ENCODE measurements at places on chromosomes 13 and 19. TPM values are rescaled to one million over a fixed set of nuclear protein-coding genes. Genes with fewer than 3 reads are reported as not detected.

TEX26 gene
- not detected for total RNA-seq

ZNF543 gene
- total RNA-seq: 7.5 TPM

ZNF682 gene
- total RNA-seq: 3.3 TPM

PSG7 gene
- not detected for total RNA-seq

ATP1A3 gene
- 165 TPM for total RNA-seq

NCAN gene
- not detected for total RNA-seq

SETDB2 gene
- total RNA-seq: 12.9 TPM

ZNF626 gene
- total RNA-seq: 9.6 TPM

ZNF665 gene
- 0.68 TPM for total RNA-seq

DNA sequence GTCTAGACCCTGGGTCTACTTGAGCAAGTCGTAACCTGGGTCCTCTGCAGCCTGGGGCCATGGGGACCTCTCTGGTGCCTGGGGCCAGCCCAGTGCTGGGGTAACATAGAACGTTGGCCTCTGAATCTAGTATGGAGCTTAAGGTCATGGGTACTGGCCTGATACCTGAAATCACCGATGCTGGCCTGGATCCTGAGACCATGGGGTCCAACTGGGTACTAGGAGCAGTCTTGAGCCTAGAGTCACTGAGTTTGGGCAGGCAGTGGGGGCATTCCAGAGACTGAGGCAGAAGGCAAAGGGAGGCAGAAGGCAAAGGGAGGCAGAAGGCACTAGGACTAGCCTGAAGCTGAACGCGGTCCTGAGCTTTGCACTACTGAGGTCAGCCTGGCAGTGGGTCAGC lies 1121.1 kb upstream of the PRR20A start:
- H3K27ac ChIP-seq: no peak overlapping the region
- no peak for DNase-seq

DNA sequence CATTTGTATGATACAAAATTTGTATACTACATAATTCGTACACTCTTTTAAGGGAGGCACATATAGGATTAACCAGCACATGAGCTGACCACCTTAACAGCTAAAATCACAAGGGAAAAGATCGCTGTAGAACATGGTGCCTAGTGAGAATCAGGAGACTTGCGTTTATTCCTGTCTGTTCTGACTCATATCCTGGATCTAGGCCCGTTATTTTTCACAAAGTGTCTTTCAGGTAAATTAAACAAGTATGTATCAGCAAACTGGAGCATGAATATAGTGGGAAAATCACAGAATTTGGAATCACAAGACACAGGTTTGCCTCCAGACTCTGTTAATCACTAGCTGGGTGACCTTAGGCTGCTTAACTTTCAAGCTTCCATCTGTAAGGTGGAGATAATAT lies 47.5 kb upstream of the ESD start:
- H3K27ac ChIP-seq: no peak overlapping the region
- no peaks in the 10 kb centered on the region for H3K4me1 ChIP-seq
- DNase-seq: no peak
- H3K4me3 ChIP-seq: no peak overlapping the region
- no peaks in the 10 kb centered on the region for H3K36me3 ChIP-seq

GRCh38 chr13:43838909-43839308 lies 40.6 kb downstream of the CCDC122 start:
- no peak overlapping the region for H3K27ac ChIP-seq
- no peaks in the 10 kb centered on the region for H3K36me3 ChIP-seq
- H3K4me1 ChIP-seq: no peaks in the 10 kb centered on the region
- H3K27me3 ChIP-seq: no peaks in the 10 kb centered on the region

DNA sequence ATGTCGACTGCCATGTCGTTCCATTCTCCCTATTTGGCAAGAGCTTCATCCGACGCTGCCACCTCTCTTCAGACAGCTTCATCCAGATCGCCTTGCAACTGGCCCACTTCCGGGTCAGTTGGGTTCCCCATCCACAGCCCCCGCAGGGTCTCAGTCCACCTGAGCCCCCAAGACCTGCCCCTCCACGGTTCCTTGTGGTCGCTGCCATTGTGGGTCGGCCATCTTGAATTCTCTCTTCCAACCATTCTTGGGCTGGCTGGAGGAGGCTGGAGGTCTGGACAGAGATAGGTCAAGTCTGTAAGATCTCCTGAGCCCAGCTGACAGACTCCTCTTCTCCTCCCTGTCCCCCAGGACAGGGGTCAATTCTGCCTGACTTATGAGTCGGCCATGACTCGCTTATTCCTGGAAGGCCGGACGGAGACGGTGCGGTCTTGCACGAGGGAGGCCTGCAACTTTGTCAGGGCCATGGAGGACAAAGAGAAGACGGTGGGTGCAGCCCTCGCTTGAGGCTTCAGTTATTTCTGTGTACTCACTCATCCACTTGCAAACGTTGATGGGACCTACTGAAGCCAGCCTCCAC lies 19.5 kb downstream of the CPT1C start:
- DNase-seq: no peak
- H3K4me3 ChIP-seq: no peak overlapping the region
- no peaks in the 10 kb centered on the region for H3K4me1 ChIP-seq
- no peak overlapping the region for H3K27ac ChIP-seq
- no peaks in the 10 kb centered on the region for H3K36me3 ChIP-seq
- H3K27me3 ChIP-seq: no peaks in the 10 kb centered on the region

GRCh38 chr13:101298517-101298916 lies 117.8 kb downstream of the NALCN start:
- H3K27me3 ChIP-seq: no peaks in the 10 kb centered on the region
- H3K36me3 ChIP-seq: no peaks in the 10 kb centered on the region
- no peak for DNase-seq
- no peaks in the 10 kb centered on the region for H3K4me1 ChIP-seq
- no peak overlapping the region for H3K27ac ChIP-seq
- H3K4me3 ChIP-seq: no peak overlapping the region

GRCh38 chr13:34750078-34750931 lies 191.8 kb upstream of the NBEA start:
- H3K4me3 ChIP-seq: peak overlapping the region; percentile 40
- H3K27ac ChIP-seq: no peak overlapping the region
- peak; percentile 33 for DNase-seq
- H3K36me3 ChIP-seq: no peaks in the 10 kb centered on the region
- H3K27me3 ChIP-seq: no peaks in the 10 kb centered on the region

- H3K27ac ChIP-seq: no peak overlapping the region
- H3K36me3 ChIP-seq: no peaks in the 10 kb centered on the region
- no peaks in the 10 kb centered on the region for H3K27me3 ChIP-seq
- H3K4me3 ChIP-seq: no peak overlapping the region
Measured at GRCh38 chr13:43405457-43405856, 381.3 kb downstream of the ENOX1 start.

- H3K27ac ChIP-seq: no peak overlapping the region
- H3K4me3 ChIP-seq: no peak overlapping the region
- peaks cover 17% of the 10 kb centered on the region for H3K4me1 ChIP-seq
- H3K27me3 ChIP-seq: peaks cover 28% of the 10 kb centered on the region
Measured at GRCh38 chr19:3725121-3725520, 16.9 kb downstream of the TJP3 start.

GRCh38 chr13:92716749-92717148 lies 509.9 kb upstream of the GPC6 start:
- DNase-seq: no peak
- H3K27ac ChIP-seq: no peak overlapping the region
- H3K27me3 ChIP-seq: no peaks in the 10 kb centered on the region
- H3K4me3 ChIP-seq: no peak overlapping the region
- no peaks in the 10 kb centered on the region for H3K36me3 ChIP-seq

GRCh38 chr13:107743983-107744382 lies 471.4 kb downstream of the LIG4 start:
- no peaks in the 10 kb centered on the region for H3K4me1 ChIP-seq
- DNase-seq: no peak
- H3K27ac ChIP-seq: no peak overlapping the region
- no peak overlapping the region for H3K4me3 ChIP-seq
- H3K36me3 ChIP-seq: no peaks in the 10 kb centered on the region

DNA sequence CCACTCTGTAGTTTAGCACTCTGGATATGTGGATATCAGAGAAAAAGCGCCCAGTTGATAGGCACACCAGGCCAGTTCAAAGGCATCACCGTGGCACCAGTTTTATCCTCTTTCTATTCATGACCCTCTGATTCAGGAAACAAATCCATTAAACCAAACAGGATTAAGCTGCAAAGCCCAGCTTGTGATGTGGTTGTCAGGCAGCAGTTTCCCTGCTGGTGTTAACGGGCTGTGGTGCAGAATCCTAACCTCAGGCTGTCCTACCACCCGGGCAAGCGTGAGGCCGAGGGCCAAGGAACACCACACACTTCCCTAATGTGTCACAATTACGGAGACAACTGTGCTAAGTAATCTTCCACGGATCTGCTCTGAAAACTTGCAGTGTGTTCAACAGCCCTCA lies 209.1 kb downstream of the OLFM4 start:
- H3K36me3 ChIP-seq: no peaks in the 10 kb centered on the region
- DNase-seq: no peak

- no peak overlapping the region for H3K27ac ChIP-seq
- DNase-seq: no peak
- no peak overlapping the region for H3K4me3 ChIP-seq
- peaks cover 9% of the 10 kb centered on the region for H3K36me3 ChIP-seq
Measured at GRCh38 chr13:35163674-35164073, 221.6 kb downstream of the NBEA start.

DNA sequence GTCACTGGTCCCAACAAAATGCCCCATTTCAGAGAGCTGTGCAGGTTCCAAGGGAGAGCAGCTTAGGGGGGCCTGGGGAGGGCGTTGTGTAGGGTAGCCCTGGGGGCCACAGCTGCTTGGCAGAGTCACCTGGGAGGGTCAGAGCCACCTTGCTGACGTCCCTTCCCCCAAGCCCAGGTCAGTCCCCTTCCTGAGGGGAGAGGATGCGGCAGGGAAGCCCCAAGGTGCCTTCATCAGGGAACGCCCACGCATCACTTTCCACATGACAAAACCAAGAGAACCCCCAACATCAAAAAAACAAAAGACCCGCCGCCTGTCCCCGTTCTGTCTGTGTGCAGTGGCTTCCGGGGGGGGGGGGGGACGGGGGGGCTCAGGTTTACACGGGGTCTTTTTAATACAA lies 5.3 kb upstream of the UQCR11 start:
- no peak overlapping the region for H3K4me3 ChIP-seq
- H3K36me3 ChIP-seq: peaks cover 50% of the 10 kb centered on the region

- H3K4me3 ChIP-seq: no peak overlapping the region
- no peak for DNase-seq
- no peak overlapping the region for H3K27ac ChIP-seq
Measured at GRCh38 chr19:32969549-32969948, 2.2 kb downstream of the CEP89 start.

GRCh38 chr13:32060401-32060878 lies 28.9 kb downstream of the FRY start:
- DNase-seq: no peak
- no peaks in the 10 kb centered on the region for H3K4me1 ChIP-seq
- no peaks in the 10 kb centered on the region for H3K27me3 ChIP-seq
- H3K27ac ChIP-seq: peak overlapping the region; percentile 59

DNA sequence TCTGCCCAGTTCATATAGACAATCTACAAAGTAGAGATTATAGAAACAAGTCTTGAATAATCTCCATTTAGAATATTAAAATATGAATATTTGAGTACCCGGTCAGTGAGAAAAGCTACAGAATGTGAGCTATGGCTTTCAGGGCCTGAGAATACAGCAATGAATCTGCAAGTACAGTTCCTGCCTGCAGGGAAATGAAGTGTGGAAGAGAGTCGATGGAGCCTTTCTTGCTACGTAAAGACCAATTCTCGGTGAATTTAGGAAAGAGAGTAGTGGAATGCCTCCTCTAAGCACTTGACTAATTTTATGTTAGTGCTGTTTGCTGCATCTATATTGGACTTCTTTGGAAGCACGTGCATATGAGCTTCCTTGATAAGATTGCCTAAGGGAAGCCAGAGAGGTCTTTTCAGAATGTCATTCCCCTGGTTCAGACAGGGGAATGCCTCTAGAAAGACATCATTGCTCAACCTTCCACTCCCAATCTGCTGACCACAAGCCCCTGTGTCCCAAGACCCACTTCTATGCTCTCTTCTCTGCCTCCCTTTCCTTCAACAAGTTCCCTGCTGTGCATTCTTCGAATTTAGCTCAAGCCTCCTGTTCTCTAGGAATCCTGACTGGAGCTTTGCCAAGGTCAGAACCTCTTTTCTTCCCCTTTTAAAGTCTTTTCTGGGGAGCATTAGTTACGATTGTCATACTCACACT lies 41.9 kb downstream of the GPC6 start:
- no peaks in the 10 kb centered on the region for H3K27me3 ChIP-seq
- H3K4me3 ChIP-seq: no peak overlapping the region
- no peak overlapping the region for H3K27ac ChIP-seq
- H3K4me1 ChIP-seq: no peaks in the 10 kb centered on the region
- no peak for DNase-seq

- no peak overlapping the region for H3K27ac ChIP-seq
- H3K4me1 ChIP-seq: no peaks in the 10 kb centered on the region
- H3K36me3 ChIP-seq: no peaks in the 10 kb centered on the region
- H3K27me3 ChIP-seq: no peaks in the 10 kb centered on the region
- no peak for DNase-seq
Measured at GRCh38 chr13:93173654-93174053, 53.0 kb upstream of the GPC6 start.

Data from heart left ventricle (tissue), 16 donors.